ENCODE measurements at places on chromosomes 1 and 21. TPM values are rescaled to one million over a fixed set of nuclear protein-coding genes. Genes with fewer than 3 reads are reported as not detected.

S100A2 gene
- 3.8 TPM for total RNA-seq

BARHL2 gene
- total RNA-seq, result not detected

OPRD1 gene
- total RNA-seq, result not detected

B3GALT5 gene
- 0.17 TPM for total RNA-seq

FYB2 gene
- not detected for total RNA-seq

CRYBG2 gene
- total RNA-seq, result under 0.01 TPM

GPR25 gene
- total RNA-seq, result not detected

RRP1 gene
- 12.3 TPM for total RNA-seq

PKLR gene
- 0.16 TPM for total RNA-seq

KRTAP12-2 gene
- not detected for total RNA-seq

AGBL4 gene
- total RNA-seq, result not detected

RGS1 gene
- not detected for total RNA-seq

ATP1A2 gene
- total RNA-seq, result 0.16 TPM

EXO1 gene
- total RNA-seq, result 1.9 TPM

KHDC4 gene
- total RNA-seq, result 18.0 TPM

NPHS2 gene
- not detected for total RNA-seq

DCST1 gene
- total RNA-seq, result not detected

TNFRSF4 gene
- total RNA-seq, result under 0.01 TPM

PIGM gene
- total RNA-seq, result 2.8 TPM

LRRC38 gene
- not detected for total RNA-seq
